ENCODE measurements at places on chromosomes 7 and 10.

DNA sequence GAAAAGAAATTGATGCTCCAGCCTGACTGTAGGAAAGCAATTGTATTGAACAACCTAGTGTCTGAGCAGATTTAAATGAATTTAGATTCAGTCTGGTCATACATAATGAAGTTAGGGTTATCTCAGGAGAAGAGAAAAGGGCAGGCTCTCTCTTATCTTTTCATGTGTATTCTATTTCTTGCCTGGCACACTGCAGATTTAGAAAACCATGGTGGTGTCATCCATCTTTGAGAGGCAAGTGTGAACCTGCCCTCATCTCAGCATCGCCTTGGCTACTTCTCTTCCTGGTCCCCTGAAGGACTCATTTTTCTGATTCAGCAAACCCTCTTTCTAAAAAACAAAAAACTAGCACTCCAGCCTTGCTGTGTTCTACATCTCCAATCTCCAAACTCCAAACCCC, 137.7 kb downstream of the LRRC4 start:
- no peak for DNase-seq

- no peak for DNase-seq
Observed at GRCh38 chr10:84118395-84119006, 20.8 kb upstream of the GHITM start.

GRCh38 chr10:12214763-12215218, 18.8 kb downstream of the CDC123 start:
- DNase-seq: peak; percentile 54

GRCh38 chr10:15754937-15755336, 35.2 kb upstream of the ITGA8 start:
- no peak for DNase-seq

DNA sequence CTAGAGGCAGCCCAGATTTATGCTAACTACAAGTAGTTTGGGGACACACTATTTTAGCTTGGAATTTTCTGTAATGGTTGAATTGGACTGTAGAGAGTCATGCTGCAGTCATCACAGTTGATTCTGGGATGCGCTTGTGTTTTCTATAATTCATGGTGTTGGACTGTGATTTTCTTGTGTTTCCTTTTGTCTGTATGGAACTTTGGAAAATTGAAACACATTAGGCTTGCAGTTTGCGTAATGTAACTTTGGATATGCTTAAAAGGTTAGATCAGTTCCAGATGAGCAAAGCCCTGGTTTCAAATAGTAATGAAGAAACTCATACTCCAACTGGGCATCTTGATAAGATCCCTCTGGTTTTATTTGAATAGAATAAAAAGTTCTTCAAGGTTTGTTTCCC, 502.2 kb downstream of the ARL4A start:
- DNase-seq: no peak

- no peak for DNase-seq
Observed at GRCh38 chr7:13715534-13715933, 273.9 kb downstream of the ETV1 start.

GRCh38 chr7:140156460-140157080, 20.2 kb downstream of the KDM7A start:
- no peak for DNase-seq

DNA sequence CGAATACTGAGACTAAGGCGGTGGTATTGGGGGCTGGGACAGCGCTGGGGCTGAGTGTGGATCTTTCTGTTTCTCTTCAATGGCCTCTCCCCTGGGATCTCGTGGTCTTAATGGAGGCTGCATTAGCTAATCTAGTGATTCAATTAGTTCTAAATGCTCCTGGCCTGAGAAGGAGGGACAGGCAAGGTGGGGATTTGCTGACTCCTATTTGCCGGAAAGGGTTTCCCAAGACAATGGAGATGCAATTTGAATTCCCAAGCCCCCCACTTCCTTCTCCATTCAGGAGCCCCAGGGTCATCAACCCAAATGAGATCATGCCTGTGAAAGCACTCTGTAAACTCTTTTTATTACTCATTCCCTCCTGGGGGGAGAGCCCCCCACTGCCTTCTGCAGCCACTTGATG, 111.7 kb upstream of the PLXNA4 start:
- no peak for DNase-seq
